ENCODE measurements at places on chromosomes 3 and 15. TPM values are rescaled to one million over a fixed set of nuclear protein-coding genes. Genes with fewer than 3 reads are reported as not detected.

PLS1 gene
- total RNA-seq, result 83.5 TPM

HRG gene
- not detected for total RNA-seq

PPARG gene
- 11.1 TPM for total RNA-seq

EXD1 gene
- not detected for total RNA-seq

PRR20G gene
- total RNA-seq, result not detected

MST1R gene
- 1.6 TPM for total RNA-seq

TNFAIP8L3 gene
- 0.35 TPM for total RNA-seq

NANOGP8 gene
- not detected for total RNA-seq

CDHR4 gene
- not detected for total RNA-seq

TMCO5A gene
- total RNA-seq, result not detected

CHRNA3 gene
- not detected for total RNA-seq

FEZF2 gene
- total RNA-seq, result not detected

IGSF10 gene
- total RNA-seq, result 0.05 TPM

GPR160 gene
- 28.6 TPM for total RNA-seq

ZCWPW2 gene
- 0.87 TPM for total RNA-seq

NR2E3 gene
- total RNA-seq, result 0.45 TPM

MINAR1 gene
- total RNA-seq, result 0.17 TPM

ITPKA gene
- 9.7 TPM for total RNA-seq

SLC6A20 gene
- 0.50 TPM for total RNA-seq

GOLGA8J gene
- total RNA-seq, result 0.10 TPM

CHRM5 gene
- 0.05 TPM for total RNA-seq

RAD51 gene
- 5.6 TPM for total RNA-seq

EIF4E3 gene
- 7.5 TPM for total RNA-seq

SEMA6D gene
- 7.1 TPM for total RNA-seq

PTX3 gene
- total RNA-seq, result 12.5 TPM

POLG gene
- 105 TPM for total RNA-seq

FSIP1 gene
- 0.69 TPM for total RNA-seq

NUP210 gene
- total RNA-seq, result 3.6 TPM

CP gene
- total RNA-seq, result 85.8 TPM

CNTN6 gene
- total RNA-seq, result 0.35 TPM

SKOR1 gene
- total RNA-seq, result 0.10 TPM

PLA2G4E gene
- not detected for total RNA-seq

SERPINI2 gene
- total RNA-seq, result not detected

LRRC2 gene
- total RNA-seq, result 0.17 TPM

ARGFX gene
- not detected for total RNA-seq

CLRN1 gene
- total RNA-seq, result not detected

FAM43A gene
- total RNA-seq, result 0.30 TPM

CRYBG3 gene
- 15.8 TPM for total RNA-seq

DOCK3 gene
- 0.69 TPM for total RNA-seq

GPR62 gene
- not detected for total RNA-seq

Measured in renal cortical epithelial cell (primary cell).